Trophoblast cell (in vitro differentiated cells and primary cell): ENCODE measurements at places on chromosomes 2 and 18.
A peak's percentile ranks its signal among the peaks of the same experiment; 100 is the strongest.

GRCh38 chr2:134391751-134392160, 137.9 kb downstream of the MGAT5 start:
- DNase-seq, result no peak

DNA sequence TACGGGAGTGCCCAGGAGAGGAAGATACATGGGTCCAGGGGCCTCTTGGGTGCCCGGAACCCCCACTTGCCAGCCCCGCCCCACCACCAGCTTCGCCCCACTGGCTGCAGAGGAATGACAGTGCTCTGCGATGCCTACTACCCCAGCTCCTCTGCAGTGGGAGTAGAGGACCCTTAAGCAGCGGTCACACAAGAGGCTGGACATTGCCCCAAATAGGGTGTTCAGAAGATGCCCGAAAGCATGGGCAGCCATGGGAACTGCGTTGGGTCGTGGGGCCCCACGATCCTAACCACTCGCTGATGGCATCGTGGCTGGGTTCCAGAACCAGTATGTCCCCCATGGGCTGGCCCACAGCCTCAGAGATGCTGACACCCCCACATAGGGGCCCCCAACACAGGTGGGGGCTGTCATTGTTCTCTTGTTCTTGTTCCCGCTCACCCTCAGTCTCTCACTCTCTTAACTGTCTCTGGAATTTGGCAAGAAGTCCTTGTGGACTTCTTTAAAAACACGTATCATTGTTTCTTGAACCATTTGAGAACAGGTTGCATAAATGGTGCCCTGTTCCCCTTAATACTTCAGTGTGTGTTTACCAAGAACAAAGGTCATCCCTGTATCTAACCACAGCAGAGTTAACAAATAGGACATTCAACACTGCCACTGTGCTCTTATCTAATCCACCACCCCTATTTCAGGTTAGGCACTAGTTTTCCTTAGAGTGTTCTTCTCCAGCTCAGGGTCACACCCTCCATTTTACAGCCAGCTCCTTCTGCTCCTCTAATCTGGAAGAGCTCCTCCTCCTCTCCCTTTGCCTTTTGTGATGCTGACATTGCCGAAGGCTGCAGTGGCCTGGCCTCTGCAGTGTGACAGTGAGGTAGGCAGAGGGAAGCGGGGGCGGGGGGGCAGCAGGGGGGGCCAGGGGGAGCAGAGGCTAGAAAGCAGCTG, 76.3 kb downstream of the STPG4 start:
- no peak for DNase-seq

DNA sequence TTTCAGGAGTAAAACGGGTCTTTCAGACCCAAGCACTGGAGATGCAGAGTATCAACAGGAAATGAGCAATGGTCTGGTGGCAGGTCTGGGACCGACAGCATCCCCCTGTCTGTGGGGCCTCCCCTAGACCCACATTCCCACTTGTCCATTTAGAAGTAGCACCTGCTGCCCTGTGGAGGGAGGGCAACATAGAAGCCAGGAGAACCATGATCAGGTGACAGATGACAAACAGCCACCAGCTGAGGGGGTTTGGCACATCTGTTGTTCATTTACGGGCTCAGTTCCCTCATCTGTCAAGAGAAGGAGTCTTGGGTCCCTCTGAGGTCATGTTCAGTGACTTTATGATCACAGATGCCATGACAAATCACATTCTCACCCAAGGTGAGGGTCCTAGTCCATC, 77.9 kb upstream of the SLC66A3 start:
- no peak for DNase-seq

GRCh38 chr18:48974304-48975119, 23.7 kb upstream of the SMAD7 start:
- no peak for DNase-seq

DNA sequence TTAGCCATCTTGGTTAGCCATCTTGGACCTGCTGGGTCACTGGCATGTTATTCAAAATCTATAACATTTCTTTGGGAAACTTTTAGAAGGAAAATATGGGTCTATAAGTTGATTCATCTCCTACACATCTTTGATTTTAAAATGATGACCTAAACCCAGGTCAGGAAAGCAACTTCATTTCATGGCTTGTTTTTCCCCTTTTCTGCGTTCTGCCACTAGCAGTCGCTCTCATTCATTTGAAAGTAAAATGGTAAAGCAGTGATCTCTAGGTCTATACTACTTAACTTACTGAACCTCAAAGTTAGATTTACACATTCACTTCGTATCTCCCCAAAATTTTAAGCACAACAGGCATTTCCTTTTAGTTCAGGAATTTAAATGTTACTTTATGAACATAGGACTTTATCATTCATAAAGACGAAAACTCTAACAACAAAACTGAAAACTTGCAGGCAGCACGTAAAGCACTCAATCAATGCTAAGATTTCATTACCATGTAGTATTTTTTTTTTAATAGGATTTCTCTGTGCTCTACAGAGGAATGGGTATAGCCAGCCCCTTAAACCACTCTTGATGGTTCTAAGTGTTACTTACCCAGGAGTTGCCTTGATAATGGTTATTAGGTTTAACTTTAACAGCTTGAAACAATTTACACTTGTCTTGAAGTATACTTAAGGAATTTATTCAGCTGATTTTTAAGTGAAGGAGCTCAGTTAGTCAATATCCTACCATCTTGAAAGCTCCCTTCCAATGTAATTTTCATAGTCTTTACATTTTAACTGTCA, 62.5 kb downstream of the GORASP2 start:
- DNase-seq, result no peak

DNA sequence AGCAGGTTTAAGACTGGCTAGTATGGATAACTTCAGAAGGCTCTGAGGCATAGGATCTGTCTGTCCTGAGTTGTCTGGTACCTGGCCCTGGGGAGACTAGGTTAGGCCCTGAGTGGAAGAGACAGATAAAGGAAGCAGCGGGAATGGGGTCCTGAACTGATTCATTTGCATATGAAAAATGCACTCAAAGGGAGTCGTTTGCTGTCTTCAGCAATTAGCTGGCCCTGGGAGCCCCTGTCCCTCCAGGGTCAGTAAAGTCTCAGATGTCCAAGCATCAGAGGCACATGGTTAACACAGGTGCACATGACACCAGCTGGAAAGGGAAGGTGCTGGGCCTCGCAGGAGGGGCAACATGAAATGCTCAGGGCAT, 172.4 kb downstream of the ACOXL start:
- DNase-seq, result no peak

- DNase-seq, result peak; percentile 80
These were observed 50.6 kb downstream of the SLC16A14 start for GRCh38 chr2:230018153-230018552.

- DNase-seq, result no peak
These were observed 81.6 kb downstream of the HS6ST1 start for GRCh38 chr2:128237081-128237534.

DNA sequence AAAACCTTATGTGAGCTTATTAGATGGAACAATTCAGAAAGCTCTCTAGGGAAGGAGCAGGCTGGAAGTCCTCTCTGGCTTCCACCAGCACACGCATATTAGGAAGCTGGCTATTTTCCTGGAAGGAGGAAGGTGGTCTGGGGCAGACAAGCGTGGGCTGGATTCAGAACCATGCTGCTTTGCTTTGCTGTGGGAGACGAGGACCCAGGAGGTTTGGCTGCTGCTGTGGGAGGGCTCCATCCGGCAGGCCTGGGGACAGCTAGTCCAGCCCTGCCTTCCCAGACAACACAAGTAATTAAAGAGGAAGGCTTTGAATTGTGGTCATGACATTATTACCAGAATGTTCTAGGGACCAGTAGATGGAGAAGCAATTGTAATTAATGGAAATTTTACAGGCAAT, 238.8 kb upstream of the MYT1L start:
- no peak for DNase-seq

DNA sequence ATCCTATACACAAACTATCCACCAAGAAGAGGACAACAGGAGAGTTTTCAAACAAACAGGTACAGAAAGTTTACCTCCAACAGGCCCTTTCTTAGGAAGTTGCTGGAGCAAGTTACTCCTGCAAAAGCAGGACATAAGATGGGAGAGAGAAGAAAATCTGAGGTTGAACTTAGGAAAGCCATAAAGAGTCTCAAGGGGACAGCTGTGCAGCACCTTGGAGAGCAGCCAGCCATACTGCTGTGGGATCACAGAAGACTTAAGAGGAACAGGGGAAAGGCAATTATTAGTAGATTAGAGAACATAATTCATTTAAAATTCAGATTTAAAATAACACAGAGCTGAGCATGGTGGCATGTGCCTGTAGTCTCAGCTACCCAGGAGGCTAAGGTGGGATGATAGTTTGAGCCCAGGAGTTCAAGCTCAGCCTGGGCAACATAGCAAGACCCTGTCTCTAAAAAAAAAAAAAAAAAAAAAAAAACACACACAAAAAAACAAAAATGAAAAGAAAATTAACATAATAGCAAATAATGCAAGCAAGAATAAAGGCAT, 148.1 kb upstream of the SIX3 start:
- peak; percentile 54 for DNase-seq
